ENCODE measurements at places on chromosomes 12 and 14.

GRCh38 chr14:91129261-91129660 is 15.4 kb downstream of the DGLUCY start:
- no peak for DNase-seq

DNA sequence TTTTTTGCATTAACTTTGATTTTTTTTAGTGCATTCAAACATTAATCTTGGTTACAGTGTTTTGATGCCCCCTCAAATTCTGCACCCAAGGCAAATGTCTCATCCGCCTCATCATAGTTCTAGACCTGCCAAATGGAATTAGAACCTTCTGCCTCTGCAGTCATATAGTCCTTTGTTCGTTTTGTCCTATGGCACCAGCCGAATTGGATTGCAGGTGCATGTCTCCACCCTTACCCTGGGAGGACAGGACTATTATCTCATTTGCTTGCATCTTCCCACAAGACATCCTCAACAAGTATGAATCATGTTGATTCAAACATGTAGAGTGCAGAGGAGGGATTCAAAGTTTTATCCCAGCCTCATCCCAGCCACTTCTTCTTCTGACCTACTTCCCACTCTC is 579.1 kb downstream of the VRK1 start:
- DNase-seq, result no peak

GRCh38 chr12:51346581-51346980 is at the start of gene CELA1:
TSS of gene CELA1 (minus strand) at chr12:51346679. CDS start at chr12:51346638, 41 bp downstream.
- no peak for DNase-seq

DNA sequence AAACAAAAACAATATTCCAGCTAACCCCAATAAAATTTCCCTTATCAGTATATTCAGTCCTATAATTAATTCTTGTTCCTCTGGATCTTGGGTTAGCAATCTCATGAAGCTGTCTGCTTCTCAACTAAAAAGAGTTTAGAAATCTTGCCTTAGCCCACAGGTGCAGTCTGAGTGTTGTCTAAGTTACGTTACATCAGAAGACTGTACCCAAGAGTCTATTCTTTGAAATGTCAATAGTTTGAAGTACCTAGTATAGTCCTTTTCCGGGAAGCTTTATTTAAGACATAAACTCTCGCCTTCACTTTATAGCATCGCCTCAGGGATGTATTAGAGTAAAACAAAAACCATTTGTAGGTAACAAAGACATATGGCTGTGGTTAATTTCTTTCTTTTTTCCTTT is 465.1 kb downstream of the FUT8 start:
- no peak for DNase-seq

DNA sequence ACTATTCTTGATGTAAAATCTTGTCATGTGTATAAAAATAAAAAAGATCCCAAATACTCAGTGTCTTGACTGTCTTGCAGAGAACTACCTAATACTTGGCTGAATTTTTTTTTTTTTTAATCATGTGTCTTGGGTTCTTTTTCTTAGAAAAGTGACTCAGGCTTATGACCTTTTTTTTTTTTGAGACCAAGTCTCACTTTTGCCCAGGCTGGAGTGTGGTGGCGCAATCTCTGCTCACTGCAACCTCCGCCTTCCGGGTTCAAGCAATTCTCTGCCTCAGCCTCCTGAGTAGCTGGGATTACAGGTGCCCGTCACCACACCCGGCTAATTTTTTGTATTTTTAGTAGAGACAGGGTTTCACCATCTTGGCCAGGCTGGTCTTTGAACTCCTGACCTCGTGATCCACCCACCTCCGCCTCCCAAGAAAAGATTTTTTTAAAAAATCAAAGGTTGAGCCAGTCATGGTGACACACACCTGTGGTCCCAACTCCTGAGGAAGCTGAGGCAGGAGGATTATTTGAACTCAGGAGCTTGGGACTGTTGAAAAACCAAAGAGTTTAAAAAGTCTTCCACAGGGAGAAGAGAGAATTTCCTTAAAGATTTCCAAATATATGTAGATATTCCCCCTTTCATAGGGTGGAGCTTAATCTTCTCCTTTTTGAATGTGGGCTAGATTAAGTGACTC is 17.7 kb upstream of the TDG start:
- no peak for DNase-seq

- peak; percentile 16 for DNase-seq
Observed at GRCh38 chr12:59890896-59891579, 295.2 kb downstream of the SLC16A7 start.

DNA sequence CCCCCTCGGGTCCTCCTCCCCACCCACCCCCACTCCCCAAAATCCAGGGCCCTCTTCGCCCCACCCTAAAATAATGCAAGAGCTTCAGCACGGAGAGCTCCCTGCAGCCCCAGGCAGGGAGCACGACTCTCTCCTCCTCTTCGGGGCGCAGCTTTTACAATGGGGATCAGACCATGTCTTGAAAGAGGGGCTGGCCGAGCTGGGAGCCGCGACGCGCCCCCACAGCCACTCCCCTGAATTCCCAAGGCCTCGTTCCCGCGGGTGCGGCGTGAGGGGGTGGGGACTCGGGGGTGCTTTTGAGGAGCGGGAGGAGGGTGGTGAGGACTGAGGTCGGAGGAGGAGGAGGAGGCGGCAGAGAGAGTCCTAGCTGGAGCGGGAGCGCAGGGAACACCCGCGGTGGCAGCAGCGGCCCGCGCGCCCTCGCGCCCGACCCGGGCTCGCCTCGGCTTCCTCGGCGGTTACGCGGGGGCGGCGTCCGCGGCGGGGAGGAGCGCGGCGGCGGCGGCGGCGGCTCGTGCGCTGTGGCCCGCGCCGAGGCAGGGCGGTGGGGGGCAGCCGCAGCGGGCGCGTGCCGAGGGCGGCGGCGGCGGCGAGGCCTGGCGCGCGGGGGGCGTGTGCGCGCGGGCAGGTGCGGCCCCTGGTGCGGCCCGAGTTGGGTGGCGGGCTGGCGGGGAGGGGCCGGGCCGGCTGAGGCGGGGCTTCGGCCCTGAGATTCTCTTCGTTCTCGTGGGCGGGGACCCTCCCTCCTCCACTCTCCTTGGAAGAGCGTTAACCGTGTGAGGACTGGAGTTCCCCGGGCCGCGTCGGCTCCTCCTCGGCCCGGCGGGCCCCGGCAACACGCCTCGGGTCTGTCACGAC is at the start of gene ANKS1B:
ANKS1B (minus strand) TSS at position 666 of the 858 bp plus-strand sequence. CDS start 699 bp downstream, outside the sequence.
- no peak for DNase-seq

DNA sequence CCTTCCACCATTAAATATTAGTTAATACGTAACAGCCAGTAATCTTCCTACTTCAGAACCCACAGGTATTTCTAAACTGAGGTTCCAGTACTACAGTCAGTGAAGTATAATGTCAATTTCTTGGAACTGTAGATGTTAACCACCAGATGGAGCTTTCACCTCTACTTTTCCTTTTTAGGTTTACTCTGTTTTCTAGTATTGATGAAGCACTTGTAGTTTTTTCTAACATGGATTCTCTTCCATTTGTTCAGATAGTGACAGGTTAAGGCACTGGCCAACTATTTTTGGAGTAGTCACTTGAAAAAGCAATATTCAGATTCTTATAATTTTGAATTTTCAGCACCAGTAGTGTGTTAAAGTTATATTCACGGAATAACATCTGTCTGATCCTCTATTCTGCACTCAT is 4.6 kb upstream of the SEC23A start:
- DNase-seq, result peak; percentile 69

DNA sequence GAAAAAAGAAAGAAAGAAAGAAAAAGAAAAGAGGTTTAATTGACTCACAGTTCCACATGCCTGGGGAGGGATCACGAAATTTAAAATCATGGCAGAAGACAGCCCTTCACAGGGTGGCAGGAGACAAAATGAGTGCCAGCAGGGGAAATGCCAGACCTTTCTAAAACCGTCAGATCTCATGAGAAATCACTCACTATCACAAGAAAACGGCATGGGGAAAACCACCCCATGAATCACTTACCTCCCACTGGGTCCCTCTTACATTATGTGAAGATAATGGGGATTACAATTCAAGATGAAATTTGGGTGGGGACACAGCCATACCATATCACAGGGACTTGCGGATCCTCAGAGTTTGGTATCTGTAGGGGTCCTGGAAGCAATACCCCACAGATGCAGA is 16.3 kb upstream of the EGLN3 start:
- no peak for DNase-seq

DNA sequence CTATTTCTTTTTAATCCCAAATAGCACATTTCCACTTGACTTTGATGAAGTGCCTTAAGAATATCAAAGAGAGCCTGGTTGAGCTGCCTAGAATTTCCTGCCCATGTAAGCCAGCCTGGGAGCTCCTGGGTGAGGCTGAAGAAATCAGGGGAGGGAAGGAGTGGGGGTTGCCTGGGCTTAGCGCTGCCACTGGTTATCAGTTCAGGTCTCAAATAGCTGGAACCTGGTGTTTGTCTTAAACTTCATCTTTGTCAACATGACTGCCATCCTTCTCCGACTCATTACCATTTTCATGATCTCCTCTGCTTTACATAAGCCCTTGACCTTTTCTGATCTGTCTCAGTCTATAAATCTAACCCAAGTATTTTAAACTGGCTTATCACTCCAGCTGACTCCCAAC is 151.5 kb downstream of the TTC8 start:
- no peak for DNase-seq

DNA sequence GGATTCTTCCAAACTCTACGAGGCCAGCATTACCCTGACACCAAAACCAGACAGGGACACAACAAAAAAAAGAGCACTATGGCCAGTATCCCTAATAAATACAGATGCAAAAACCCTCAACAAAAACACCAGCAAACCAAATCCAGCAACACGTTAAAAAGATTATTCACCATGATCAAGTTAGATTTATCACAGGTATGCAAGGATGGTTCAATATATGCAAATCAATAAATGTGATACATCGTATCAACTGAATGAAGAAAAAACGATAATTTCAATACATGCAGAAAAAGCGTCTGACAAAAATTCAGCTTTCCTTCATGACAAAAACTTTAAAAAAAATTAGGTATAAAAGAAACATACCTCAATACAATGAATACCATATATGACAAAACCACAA is 99.9 kb downstream of the CEP83 start:
- DNase-seq, result no peak

DNA sequence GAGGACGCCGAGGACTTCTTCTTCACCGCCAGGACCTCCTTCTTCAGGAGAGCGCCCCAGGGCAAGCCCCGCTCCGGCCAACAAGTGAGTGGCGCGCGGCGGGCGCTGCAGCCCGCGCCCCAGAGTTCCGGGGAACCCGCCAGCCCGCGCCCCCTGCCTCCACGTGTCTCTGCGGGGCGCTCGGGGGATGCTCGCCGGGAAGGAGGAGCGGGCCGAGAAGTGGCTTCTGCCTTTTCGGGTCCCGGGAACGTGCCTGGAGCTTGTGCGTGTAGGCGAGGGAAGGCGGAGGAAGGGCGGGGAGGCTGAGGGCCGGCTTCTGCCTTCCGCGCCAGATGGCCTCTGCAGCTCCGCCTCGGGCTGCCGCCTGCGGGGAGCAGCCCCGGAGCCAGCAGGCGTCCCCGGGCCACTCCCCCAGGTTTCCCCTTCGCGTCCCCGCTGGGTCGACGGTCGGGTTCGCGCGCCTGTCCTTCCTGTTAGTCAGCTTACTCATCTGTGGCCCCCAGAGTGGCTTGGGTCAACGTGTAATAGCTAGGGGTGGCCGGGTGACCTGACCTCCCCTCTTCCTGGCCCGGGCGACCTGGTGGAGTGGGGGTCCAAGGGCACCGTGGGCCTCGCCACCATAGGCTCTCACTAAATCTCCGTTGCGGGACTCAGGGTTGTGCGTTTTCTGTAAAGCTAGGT is 505 bp downstream of the RASSF3 start:
- peak; percentile 53 for DNase-seq

DNA sequence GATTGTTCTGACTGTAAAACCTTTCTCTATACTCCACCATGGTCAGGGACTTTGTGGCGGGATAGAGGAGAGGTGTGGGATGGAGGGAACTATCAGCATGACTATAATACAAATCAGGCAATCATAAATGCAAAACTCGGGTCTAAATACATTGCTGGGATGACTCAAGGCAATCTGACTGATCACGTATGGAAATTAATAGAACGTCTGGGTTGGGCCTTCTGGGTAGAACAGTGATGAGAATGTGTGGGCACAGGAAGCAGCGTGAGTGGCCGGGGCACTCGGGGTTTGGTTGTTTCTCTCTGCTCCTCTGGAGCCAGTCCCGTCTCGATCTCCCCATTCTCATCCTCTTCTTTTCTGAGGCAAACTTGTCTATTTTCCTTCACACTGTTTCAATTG is 485.8 kb downstream of the VRK1 start:
- DNase-seq, result no peak
